NCI-H1436 (cell line): ENCODE measurements at places on chromosomes 1 and 21.

- no peak for DNase-seq
Observed at GRCh38 chr1:42981255-42981805, 22.7 kb upstream of the SLC2A1 start.

- DNase-seq, result peak; percentile 39
Observed at GRCh38 chr1:241844593-241844992, 3.4 kb upstream of the EXO1 start.

DNA sequence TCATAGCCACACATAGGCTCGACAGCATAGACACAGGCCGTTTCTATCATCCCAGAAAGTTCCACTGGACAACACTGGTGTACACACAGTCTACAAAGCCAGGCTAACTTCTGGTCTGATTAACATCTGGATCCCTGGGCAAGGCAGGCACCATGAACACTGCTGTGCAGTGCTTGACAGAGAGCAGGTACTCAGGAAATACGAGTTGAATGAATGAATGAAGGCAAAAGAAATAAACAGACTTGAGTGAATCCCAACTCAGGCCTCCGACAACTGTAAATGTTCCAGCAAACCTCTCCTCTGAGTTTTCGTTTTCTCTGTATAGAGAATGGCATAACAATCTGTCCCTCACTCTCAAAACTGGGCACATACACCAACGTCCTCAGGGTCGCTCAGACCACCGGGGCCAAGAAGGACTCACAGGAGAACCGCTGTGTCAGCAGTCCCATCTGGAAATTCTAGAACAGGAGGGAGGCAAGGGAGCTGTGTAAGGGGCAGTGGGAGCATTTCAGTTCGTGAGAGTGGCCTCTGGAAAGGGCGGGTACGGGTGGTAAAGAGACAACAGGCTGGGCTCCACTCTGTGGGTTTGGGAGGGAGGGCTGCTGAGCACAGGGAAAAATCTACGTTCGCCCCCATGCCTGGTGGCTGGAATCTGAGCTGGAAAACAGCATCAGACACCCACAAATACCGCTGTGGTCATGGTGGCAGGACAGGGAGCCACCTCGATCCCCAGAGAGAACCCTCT lies 15.1 kb upstream of the ECE1 start:
- no peak for DNase-seq

DNA sequence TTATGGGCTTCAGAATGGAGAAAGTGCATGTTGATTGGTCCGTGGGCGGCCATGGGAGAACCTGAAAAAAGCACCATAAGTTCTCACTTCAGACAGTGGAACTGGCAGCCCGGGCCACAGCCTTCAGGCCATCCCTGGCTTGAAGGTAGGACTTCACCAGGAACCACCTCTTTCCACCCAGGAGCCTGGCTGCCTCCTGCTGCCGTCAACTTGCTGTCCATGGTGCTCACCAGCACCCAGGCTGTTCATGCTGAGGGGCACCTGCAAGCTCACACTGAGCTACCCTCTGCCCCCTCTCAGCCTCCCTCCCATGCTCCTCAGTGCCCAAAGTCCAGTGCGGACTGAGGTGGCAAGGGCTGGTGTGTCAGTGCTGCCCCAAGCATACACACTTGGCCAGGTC lies 12.9 kb upstream of the FNBP1L start:
- no peak for DNase-seq

GRCh38 chr21:44024887-44025353 lies 12.8 kb downstream of the TRAPPC10 start:
- no peak for DNase-seq
